ENCODE measurements at places on chromosomes 6 and 20.

DNA sequence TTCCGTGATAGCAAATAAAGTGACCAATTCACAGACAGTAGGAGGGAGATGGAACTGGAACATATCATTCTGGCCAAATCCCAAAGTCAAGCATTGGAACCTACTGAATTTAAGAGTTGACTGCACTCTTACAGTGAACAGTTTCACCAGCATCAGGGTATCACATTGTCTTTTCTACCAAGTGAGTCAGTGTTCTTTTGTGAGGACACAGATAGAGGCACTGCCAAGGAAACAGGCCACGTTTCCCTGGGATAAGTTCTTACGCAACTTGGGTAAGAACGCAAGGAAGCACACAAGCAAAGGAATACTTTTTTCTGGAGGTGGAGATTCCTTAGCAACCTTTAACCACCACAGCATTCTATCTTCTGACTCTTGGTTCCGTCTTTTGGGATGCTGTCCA lies 28.6 kb upstream of the ENPP5 start:
- no peak for DNase-seq

- no peak for DNase-seq
Measured at GRCh38 chr6:84095156-84095555, 61.6 kb downstream of the MRAP2 start.

DNA sequence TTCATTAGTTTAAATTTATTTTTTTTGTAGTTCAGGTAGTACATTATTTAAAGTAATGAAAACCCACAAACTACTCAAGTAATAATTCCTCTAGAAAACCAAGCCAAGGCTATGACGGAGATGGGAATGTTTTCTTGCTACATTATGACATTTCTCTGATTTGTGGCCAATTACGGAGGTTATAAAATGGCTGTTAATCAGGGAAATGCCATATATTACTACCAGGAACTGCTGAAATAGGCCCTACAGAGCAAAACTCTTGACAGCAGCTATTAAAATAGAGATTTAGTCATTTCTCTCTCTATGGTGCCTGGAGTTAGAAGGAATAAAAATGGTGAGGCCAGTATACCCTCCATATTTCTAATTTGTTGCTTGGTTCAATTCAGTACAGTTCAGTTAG lies 280.0 kb downstream of the ARHGAP18 start:
- DNase-seq: no peak

- DNase-seq: no peak
Measured at GRCh38 chr6:100452998-100453397, 11.7 kb downstream of the SIM1 start.

DNA sequence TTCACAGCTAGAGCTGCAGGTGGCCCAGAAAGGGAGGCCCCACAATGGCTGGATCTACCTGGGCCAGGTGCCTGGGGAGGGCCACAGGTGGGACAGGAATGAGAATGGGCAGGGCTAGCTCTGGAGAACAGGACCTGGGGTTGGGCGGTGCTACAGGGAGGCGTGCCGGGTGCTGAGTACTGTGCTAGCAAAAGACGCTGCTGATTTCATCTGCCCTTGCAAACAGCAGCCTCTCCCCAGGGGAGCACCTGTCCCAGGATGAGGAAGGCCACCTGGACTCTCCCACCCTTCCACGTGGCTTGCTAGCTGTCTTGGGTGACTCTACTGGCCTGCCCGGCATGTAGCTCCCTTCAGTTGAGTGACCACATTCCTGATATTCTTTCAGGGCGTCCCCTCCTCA lies 6.6 kb upstream of the YTHDF1 start:
- no peak for DNase-seq

- peak; percentile 62 for DNase-seq
Measured at GRCh38 chr6:113994934-113995342, 24.0 kb upstream of the HDAC2 start.

DNA sequence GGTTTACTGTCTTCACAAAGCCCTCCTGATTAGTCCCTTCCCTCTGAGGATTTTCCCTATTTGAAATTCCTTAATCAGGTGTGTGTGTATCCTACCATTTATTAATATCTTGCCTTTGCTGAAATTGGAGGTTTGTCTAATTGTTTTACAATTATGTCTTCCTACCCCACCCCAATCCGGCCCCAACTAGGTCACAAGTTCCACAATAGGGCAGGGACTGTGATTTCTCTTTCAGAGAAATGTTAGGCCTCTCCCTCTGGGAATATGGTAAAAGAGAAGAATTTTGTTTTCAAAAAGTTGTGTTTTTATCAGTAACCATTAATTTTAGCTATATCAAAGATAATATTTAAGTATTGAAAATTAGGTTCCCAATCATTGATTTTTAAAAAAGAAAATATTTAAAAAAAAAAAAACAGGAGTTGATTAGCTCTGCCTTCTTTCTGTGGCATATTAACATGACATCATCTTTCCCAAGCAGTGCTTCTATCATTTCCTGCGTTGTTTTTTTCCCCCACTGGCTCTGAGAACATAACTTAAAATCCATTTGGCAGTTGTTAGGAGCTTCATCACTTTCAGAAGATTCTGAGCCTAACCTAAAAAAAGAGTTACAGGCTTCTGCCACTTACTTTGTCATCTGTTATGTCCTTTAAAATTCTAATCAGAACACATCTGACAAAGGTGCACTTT lies 36.1 kb downstream of the BLOC1S5 start:
- no peak for DNase-seq

GRCh38 chr6:29705389-29706231 lies 17.6 kb upstream of the HLA-F start:
- no peak for DNase-seq

DNA sequence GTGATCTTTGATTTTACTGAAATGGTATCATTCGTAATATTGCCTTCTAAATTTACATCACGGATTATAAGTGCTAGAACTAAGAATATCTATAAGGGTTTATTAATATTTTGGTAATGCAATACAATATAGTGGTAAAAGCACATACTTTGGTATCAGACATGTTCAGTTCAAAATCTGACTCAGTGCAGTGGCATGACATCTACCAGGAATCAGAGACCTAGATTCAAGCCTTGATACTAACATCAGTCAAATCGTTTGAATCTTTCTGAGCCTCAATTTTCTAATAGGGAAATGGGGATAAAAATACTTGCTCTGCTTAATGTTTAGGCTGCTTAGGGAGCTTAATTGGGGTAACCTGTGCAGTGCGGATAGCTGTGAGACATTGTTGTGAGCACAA lies 488.0 kb downstream of the BCKDHB start:
- DNase-seq: no peak

DNA sequence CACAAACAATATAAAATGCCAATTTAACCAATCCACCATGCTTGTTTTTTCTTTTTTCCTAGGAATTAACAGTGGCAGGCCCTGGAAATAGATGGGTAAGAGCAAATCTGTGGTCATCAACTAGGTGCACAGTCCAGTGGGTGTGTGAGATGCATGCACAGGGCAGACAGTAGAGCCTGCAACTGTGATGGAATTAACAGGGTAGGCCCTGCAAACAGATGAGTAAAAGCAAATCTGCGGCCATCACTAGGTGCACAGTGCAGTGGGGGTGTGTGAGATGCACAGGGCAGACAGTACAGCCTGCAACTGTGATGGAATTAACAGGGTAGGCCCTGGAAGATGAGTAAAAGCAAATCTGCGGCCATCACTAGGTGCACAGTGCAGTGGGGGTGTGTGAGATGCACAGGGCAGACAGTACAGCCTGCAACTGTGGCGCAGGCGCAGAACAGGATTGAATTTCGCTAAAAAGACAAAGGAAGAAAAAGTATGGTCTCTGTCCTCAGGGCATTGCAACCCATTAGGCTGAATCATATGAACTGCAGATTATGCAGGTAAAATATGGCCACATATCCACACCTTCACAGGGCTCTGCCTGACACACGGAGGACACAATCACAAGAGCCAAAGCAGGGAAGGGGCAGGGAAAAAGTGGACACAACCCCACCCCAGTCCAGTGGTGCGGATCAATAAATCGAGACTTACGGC lies 41.0 kb upstream of the IPCEF1 start:
- no peak for DNase-seq

DNA sequence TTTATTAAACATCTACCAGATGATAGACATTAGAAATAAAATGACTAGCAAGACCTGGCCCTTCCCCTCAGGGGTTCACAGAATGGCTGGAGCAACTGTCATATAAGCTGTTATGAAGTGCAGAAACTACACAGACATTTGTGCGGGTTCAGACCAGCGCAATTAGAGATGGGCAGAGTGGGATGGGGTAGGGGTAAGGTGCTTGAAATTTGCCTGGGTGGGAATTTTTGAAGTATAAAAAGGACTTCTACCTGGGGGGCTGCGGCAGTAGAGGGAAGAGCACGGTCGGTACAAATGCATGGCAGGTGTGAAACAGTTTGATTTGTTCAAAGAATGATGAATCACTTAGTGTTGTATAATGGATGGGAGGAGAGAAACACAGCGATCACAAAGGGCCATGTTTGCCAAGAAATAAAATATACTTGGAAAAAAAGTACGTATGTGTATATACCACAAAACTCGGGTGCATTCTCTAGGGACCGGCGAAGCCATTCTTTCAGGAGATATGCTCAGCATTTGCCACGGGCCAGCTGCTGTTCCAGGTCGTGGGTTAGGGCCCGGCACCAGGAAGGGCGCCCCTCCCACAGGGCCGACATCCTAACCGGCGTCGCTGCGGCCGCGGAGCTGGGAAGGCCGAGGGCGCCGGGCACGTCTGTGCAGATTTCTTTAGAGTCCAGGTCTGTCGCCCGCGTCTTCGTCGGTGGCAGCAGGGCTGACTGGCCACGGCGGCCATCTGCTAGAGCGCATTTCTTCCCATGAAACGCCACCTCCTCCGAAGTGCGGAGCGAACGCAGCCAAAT lies 809 bp upstream of the NOL7 start:
- DNase-seq: no peak

DNA sequence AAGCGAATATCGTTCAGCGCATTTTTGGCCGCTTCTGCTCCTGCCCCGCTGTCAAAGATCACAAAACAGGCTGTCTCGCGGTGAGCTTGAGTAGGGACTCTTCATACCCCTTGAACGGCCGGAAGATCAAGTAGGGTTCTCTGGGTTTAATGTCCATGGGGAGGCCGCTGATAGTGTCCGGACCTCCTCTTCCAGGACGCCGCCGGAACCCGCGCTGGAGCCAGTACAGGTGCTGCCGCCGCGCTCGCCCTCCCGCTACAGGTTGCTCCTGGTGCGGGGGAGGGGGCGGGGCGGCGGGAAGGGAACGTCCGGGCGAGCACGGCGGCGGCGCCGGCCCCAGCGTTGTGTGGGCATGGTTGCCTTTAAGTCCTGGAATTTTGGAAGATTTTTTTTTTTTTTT lies 67.4 kb downstream of the KHDC1L start:
- DNase-seq: no peak

DNA sequence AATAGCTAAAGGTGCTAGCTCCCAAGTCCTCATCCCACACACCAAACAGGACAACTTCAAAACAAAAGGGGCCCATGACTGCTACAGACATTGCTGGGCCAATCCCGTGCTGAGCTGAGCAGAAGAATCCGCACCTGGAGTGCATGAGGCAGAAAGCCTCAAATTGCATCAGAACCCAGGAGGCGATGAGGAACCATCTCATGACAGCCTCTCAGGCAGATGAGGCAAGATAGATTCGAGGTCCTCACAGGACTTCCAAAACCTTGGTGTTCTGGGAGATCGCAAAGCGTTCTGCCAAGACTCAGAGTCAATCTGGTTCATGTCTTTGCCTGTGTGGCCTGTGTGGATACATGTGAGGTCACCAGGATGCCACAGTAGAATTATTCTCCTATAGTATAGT lies 32.8 kb upstream of the SSTR4 start:
- no peak for DNase-seq

DNA sequence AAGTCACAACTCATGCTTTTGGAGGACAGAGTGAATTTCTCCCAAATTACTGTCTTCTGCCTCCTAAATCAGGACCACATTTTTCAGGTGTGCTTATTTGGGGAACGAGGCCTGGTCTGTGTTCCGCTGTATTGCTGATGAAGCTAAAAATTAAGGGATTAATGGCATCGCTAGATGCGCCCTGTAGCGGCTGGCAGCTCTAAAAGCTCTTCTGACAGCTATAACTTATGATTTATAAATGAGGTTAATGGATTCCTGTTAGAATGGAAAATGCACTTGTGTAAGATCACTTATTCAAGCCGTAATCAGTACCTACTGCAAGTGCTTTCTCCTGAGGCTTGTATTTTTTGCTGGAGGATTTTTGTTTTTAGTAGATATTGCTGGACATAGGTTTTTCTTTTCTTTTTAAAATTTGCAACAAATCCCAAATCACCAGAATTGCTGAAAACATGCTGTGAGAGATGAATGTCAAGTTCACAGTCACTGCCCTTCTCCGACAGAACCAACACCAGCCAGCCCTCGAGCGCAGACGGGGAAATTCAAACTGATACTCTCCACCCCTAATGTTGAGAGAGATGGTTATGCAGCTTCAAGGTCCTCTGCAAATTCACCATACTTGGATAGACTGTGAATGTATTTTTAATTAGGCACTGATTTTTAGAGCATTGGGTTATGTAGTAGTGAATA lies 49.1 kb downstream of the AKAP12 start:
- DNase-seq: no peak

DNA sequence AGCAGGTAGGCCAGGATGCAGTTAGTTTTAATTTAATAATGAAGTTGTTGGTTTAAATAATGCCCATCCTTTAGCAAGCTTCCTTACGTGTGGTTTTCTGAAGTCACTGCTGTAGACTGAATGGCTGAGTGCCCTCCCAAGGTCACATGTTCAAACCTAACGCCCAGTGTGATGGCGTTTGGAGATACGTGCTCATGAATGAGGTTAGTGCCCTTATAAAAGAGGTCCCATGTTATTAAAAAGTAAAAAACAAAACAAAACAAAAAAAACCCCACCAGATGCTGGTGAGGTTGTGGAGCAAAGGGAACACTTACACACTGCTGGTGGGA lies 16.3 kb downstream of the LRP11 start:
- no peak for DNase-seq

DNA sequence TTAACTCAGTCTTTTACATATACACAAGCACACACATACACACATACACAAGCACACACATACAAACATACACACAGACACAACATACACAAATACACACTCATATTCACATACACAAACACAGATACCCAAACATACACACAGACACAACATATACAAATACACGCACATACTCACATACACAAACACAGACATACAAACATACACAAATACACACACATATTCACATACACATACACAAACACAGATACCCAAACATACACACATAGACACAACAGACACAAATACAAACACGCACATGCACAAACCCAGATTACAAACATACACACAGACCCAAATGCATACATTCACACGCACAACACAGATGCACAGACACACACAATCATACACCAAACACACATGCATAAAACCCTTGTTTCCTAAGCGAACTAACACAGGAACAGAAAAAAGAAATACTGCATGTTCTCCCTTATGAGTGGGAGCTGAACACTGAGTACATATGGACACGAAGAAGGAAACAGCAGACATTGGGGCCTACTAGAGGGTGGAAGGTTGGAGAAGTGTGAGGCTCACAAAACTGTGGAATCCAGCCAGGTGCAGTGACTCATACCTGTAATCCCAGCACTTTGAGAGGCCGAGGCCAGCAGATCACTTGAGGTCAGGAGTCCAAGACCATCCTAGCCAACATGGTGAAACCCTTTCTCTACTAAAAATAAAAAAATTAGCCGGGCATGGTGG lies 34.2 kb downstream of the PIM1 start:
- no peak for DNase-seq
